ENCODE measurements at places on chromosomes 1 and 21. TPM values are rescaled to one million over a fixed set of nuclear protein-coding genes. Genes with fewer than 3 reads are reported as not detected.

DNA sequence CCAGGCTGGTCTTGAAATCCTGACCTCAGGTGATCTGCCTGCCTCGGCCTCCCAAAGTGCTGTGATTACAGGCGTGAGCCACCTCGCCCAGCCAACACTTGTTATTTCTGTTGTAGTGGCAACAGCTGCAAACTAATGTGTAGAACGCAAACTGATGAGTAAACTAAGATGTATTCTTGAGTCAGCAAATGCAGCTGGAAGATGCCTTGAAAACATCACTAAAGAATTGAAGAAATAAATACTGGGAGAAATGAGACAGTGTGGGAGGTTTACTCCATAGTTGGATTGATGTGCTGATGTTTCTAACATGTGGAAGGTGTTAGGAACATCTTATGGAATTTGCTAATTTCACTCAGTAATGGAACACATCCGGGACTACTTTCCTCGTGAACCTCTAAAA, 61.3 kb upstream of the KCNE2 start:
- DNase-seq: no peak

Gene TMEM82
- polyA plus RNA-seq: not detected

- no peak for DNase-seq
Measured at GRCh38 chr1:87203904-87204303, 124.8 kb upstream of the LMO4 start.

- no peak for DNase-seq
Measured at GRCh38 chr1:159311679-159312078, 9.5 kb downstream of the FCER1A start.

DNA sequence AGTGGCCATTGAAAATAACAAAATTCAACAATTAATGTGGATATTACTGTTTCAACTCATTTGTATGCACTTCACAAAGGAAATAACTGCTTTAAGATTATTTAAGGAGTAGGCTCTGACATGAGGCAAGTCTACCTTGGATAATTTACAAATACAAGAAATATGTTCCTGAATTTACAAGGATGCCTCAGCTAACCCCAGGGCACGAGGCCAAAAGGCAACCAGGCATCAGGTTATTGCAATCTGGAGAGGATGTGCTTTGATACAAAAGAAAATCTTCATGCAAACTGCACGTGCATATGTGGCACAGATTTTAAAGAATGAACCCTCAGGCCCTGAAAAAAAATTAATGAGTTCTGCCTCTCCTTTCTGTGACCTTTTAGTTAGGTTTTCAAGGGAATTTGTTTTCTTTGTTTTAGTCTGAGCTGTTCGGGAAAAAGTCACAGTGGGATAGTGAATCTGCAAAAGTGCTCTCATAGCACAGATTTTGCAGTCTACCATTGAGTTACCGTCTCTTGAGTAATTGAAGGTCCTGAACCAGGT, 1304.2 kb upstream of the ADGRL4 start:
- no peak for DNase-seq

DNA sequence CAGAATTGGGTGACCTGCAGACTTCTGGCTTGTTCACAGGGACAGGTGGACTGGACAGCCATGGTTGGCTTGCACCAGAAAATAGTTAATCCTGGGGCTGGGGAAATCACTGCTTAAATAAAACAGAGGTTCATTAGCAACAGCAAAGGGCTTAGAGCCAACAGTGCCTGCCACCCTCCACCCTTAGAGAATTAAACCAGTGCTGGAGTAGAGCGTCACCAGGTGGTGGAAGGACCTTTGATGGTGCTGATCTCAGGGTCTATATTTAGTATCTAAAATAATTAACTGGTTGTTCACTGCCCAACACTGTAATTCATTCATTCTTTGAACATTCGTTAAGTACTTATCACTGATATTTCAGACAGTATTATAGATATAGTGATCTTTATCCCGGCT, 34.7 kb upstream of the PDE9A start:
- no peak for DNase-seq

GRCh38 chr1:61193808-61194207, 111.4 kb downstream of the NFIA start:
- DNase-seq: no peak

Gene TGFB2
- polyA plus RNA-seq: 138 TPM

GRCh38 chr1:204462229-204462561, 32.4 kb downstream of the PIK3C2B start:
- DNase-seq: no peak

Gene IQCC
- 7.8 TPM for polyA plus RNA-seq

- DNase-seq: no peak
Measured at GRCh38 chr21:34074283-34075090, 1.1 kb downstream of the MRPS6 start.

Gene SGIP1
- 8.8 TPM for polyA plus RNA-seq

DNA sequence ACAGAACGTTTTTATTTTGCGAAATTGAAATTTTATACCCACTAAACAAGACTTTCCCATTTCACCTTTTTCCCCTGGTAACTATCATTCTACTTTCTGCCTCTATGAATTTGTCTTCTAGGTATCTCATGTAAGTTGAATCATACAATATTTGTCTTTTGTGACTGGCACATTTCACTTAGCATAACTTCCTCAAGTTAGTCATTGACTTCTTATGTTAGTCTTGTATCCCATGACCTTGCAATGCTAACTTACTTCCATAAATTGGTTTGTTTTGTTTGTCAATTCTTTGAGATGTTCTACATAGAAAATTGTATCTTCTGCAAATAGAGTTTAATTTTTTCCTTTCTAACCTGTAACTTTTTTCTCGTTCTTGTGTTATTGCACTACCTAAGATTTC, 26.9 kb downstream of the SH3BP5L start:
- DNase-seq: no peak

GRCh38 chr1:226737819-226738420, 1.2 kb downstream of the ITPKB start:
- DNase-seq: no peak

DNA sequence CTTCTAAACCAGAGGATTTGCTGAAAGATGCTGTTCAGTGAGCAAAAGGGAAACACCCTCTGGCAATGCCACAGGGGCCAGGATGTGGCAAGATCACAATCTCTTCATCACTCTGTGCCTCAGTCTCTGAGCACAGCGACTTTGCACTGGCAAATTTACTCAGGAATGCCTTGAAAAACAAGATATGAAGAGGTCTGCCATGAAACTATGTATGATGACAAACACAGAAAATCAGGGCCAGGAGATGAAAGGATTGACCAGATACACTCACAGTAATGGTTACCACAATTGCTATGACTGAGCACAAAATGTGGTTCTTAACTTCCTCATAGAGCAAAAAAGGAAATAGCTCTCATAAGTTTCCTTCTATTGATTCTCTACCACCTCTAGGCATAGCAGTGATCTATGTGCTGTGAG, 5.8 kb downstream of the TTC13 start:
- DNase-seq: no peak

- no peak for DNase-seq
Measured at GRCh38 chr1:240031414-240031813, 60.3 kb upstream of the FMN2 start.

DNA sequence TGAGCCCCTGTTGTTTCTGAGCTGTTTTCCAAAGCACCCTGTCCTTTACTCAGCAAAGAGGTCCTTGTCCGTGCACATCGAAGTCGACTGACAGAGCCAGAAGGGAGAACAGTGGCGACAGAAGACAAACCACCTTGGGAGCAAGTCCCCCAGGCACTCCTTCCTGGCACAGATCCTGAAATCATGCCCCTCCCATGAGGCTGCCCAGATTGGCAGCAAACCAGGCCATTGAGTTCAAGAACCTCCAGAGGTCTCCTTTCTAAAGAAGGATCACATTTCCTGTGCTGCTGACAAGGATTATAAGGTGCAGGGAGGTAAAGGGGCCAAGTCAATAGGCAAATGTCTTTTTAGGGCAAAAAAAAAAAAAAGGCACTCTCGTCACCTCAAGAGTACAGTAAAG, 84.7 kb upstream of the HIVEP3 start:
- DNase-seq: peak; percentile 32

- no peak for DNase-seq
Measured at GRCh38 chr1:23960291-23961020, 828 bp downstream of the PNRC2 start.

DNA sequence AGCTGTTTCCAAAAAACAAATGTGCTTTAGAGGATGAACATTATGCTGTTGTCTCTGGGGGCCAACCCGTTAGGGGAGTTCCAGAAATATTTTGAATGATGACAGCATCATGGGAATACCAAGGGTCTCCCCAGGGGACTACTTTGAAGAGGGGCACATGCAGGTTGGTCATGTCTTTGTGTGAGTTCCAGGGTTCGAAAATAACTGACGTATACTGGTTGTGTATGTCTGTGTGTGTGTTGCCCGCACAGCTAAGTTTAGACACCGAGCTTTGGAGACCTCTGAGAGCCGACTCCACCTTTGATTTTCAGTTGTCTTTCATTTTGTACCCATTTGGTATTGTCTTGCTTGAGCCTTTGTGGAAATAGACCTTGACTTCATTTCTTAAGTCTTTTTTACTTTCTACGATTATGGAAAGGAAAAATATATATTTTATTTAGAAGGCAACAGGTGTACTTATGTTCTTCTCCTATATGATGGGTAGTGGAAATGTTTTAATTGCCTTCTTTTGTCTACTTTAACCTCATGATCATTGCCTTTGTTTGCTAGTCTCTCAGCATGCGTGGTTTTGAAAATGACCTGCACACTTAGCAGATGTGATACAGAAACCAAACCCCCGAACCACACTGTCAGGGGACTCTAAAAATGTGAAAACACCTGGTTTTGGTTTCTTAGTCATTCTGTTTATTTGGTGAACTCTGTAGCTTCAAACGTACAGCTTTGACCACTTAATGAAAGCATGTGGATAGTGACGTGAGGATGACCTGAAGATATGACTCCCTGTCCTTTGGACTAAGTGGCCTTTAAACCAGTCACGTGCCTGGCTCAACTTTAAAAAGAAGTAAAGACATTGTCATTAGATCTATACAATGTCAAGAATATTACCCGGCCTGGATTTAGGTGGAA, 56.5 kb downstream of the GALNT2 start:
- no peak for DNase-seq

GRCh38 chr1:169601096-169601881, 15.0 kb upstream of the F5 start:
- DNase-seq: no peak
